ENCODE measurements at places on chromosomes 2 and 18.

DNA sequence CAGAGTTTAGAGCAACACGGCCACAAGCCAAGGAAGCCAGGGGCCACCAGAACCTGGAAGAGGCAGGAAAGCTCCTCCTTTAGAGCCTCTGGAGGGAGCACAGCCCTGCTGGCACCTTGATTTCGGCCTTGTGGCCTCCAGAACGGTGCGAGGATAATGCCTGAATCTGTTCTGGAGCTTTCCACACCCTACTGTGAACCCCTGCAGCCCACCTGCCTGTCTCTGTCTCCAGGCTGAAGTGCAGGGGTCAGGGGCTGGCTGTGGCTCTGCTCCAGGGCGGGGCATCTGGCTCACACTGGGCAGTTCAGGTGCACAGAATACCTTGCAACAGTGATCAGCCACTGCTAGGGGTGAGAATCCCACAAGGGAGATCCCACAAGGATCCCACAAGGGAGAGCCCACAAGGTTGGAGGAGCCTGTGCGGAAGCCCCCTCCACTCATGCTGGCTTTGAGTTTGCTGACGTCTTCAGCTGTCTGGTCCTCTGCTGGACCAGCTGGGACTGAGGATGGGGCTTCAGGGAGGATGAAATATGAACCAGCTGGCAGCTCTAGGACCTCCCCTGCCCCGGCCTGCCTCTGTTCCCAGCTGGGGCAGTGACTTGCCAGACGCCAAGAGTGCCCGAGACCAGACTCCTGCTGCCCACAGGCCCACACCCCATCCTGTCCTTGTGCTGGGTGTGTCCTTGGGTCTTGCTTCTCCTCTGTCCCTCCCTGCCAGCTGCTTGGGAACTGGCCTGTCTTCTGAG, 56.4 kb upstream of the OTOS start:
- DNase-seq, result no peak

GRCh38 chr2:237895544-237896506, 36.4 kb downstream of the RAMP1 start:
- no peak for DNase-seq

DNA sequence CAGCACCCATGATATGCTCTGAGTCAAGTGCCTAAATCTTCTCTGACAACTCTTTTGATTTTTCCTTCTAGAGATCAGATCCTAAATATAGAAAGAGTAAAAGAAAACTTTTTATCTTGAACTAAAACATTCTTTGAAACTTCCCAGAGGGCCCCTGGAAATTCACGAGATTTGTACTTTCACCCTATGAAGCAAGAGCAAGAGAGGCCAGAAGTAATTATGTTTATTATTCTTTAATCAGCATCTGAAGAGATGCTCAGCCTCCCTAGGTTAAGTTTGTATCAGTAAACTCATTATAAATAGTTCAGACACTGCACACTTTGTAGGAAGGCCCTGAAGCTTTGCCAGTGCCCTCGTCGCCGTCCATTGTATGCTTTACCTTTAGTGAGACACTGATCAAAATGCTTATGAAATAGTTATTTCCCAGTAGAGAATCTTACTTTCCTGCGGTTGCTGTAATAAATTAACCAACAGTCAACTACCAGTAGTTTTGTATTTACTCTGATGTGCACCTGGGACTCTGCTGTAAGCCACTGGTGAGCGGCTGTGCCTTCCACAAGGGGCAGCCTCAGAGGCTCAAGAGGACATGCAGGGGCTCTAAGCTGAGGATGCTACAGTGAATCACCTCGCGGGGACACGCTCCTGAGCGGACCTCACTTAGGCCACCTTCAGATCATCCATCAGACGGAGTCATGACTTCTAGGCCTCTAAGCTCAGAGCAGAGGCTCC, 71.9 kb downstream of the BIN1 start:
- no peak for DNase-seq

GRCh38 chr18:62954366-62954765, 239.0 kb downstream of the PHLPP1 start:
- DNase-seq, result no peak

- DNase-seq, result no peak
These were observed 48.6 kb downstream of the LINC00305 start for GRCh38 chr18:64100116-64100922.

DNA sequence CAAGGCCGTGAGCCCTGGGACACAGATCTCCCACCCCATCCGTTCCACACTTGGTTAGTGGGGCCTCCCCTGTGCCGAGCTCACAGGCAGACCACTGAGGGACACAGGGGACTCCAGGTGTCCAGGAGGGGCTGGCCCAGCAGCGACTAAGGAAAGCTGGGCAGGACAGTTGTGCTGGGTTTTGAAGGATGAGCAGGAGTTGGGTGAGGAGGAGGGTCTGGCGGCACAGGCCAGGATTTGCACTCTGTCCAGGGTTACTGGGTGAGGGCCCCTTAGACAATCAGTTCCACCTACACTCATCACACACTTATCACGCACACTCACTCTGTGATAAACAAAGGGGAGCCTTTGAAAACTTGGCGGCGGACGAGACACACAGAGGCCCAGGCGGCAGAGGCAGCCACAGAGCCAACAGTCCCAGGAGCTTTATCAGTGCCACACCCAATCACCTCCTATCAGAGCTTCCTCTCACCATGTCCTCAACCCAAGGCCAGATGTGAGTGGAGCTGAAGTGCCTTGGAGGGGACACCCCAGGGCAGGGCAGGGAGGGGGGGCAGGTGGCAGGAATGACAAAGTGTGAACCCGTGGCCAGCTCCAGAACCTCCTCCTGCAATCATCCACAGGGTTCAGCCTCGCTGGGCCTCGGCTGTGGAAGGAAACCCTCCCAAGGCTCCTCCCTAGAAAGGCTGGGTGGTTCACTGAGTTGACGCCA, 26.6 kb downstream of the BIN1 start:
- no peak for DNase-seq
